ENCODE measurements at places on chromosomes 4 and X.

DNA sequence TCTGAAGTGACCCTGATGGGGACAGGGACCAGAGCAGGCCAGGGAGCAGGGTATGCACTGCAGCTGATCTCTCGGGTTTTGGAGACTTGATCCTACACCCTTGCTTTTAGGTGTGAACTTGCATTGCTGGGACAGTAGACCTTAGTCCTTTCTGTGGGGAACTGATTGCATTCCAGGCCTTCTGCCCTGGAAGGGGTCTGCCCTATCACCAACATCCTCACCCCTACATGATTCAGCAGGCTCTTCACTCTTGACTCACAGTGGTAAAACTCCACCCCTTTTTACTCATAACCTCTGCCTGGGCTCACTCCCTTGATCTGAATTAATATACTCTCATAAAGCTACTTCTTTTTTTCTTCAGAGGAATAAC, 6.6 kb upstream of the DDX60L start:
- no peak for DNase-seq

GRCh38 chrX:24117258-24117657, 32.3 kb upstream of the ZFX start:
- no peak for DNase-seq

DNA sequence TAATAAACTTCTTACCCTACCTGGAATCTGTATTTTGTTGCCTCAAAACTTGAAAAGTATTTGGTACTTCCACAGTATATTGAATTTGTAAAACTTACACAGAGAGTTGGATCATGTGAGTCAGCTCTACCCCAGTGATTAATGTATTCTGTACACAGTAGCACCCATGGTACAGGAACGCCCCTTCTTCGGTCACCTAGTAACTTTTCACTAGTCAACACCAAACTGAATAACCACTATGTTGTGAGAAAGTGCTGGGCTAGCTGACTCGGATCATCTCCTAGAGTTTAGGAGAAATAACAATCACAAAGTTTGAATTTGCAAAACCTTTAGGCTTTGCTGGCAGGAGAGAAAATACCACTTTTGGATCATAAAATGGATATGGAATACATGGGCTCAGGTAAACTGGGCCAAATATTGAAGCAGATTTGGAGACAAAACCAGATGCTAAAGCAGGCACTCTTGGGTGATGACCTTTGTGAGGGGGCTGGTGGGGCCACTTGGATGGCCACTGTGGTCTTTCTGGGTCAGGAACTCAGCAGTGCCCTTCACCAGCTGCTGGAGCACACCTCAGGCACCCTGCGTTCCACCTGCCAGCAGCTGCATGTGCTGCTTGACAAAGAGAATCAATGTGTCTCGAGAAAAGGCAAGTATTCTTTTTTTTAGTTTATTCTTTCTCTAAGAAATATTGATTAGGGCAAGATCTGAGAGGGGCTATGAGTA, at the start of gene DTHD1:
Gene DTHD1 (plus strand): TSS at position 233 of the 723 bp plus-strand sequence. CDS start 143 bp downstream, at position 376.
- DNase-seq = peak; percentile 67

- no peak for DNase-seq
These were observed 15.7 kb downstream of the HAUS3 start for GRCh38 chr4:2226261-2226660.

DNA sequence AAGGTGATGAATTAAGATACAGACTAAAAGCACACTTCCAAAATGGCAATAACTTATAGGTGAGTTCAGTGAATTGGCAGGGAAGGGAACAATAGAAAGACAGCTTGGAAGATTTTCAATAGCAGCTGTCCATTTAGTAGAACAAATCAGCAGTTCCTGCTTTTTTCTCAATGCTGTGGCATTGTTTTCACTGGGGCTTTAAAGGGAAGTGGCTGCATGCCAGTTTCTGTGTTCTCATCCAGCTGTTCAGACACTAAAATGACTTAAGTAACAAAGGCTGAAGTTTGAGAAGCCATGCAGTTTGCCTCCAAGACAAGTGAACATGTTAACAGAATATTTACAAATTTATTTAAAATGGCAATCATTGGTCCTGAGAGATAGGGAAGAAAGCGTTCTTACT, 291.9 kb downstream of the FAM47A start:
- no peak for DNase-seq

GRCh38 chr4:144399927-144400326, 246.0 kb upstream of the HHIP start:
- DNase-seq = no peak

DNA sequence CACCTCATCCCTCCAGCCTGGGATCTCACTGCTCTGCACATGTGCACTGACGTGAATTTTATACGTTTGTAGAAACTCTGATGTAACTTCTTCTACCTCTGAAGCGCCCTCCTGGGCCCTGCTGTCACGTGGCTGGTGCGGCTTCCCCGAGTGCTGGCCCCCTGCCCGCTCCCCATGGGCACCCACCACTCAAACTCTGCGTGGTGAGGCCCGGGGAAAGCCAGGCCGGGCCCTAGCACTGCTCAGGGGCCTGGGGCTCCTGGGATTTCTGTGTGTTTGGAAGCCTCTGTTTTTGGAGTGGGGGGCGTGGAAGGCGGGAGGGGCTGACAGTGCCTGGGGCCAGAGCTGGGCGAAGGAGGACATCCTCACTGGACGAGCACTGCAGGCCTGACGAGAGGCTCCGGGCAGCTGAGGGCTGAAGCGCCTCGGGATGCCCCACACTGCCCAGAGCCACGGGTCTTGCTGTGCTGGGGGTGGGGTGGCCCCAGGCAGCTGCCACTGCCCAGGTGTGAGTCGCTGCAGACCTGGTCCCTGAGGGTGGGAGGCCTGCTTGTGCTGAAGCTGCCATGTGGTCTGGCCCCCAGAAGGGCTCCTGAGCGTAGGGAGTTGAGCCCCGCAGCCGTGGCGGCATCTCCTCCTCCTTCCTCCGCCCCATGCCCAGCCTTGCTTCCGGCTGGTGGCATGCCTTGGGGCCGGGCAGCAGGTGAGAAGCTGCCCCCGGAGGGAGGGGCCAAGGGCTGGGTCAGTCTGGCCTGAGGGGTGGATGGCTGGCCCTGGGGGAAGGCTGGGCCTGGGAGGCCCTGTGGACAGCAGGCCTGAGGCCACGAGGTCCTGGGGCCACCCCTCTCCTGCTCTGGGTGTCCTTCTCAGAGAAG, 7.7 kb downstream of the NAT8L start:
- no peak for DNase-seq

DNA sequence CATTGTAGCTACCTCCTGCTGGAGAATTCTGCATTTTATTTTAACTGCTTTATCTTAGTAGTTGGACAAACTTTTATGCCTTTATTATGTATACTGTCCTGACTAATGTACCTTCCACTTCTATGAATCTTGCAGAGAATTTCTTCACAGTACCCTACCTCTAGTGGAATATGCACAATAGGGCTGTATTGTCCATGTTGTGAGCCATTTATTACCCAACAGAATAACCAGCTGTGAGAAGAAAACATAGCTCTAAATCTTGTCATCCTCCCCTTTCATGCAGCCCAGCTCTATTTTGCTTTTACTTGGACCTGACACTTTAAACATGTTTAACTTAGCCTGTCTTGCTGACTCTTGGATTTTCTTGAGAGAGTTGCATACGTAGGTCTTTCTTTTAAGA, 56.2 kb downstream of the MCUB start:
- no peak for DNase-seq

- DNase-seq = no peak
These were observed 34.4 kb downstream of the AFAP1 start for GRCh38 chr4:7904952-7905915.

DNA sequence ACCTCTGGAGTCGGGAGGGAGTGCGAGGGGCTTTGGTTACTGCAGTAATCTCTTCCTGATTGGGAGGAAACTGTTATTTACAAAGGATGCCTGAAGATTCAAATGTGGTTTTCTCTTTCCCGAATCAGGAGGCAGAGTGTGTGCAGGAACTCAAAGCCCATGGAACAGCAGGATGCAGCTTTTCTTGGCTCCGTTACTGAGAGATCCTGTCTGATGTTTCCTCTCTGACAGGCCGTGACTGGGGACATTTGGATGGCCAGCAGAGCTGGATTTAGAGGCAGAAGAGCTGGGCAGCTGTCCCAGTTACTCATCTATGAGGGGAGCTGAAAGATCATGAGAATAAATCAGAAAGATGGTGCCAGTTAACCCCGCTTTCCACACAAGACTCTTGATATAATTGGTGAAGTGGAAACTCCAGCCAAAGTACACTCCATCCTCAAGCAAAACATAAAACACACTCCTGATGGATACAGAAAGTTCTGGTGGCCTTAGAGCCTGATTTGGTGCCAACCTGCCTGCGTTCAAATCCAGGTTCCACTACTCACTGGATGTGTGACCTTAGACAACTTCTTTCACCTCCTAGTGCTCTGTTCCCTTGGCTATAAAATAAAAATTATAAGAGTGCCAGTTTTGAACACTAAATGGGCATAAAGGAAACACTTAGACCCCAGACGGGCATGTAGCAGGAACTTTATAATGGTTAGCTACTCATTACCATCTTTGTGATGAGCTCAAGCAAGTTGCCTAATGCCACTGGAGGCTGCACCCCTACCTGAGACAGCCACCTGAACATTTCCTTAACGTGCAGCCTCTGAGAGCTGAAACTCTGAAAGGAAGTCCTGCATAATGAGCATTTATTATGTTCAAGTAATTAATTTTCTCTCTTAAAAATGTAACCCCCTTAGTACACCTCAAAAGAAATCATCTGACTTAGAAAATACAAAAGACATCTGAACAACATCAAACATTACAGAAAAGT, 349.0 kb upstream of the GATB start:
- DNase-seq = no peak

DNA sequence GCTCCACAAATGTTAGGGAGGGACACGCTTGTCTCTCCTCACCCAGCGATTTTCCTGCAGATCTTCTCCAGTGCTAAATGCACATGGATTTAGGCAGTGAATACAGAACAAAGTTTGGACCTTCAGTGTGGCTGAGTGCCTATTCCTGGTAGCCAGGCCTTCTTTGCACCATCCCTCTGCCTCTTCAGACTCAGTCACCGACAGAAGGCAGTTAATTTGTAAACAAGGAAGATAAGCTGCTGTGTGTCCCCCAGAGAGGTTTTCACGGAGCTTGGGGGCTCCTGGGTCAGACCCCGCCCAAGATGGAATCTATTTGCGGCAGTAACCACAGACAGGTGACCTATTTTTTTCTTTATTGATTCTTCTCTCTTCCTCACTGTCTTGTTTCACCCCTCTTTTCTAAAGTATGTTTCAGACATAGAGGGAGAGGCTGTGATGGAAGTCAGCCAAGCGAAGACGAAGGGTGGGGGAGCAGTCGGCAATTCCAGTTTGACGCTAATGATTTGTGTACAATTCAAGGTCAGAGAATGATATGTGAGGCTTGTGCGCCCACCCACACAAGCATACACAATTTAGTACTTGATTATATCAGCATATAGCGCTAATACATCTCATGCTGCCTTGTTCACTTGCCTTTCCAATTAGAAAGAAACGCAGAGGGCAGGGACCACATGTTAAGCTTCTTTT, 200.8 kb downstream of the MGST2 start:
- no peak for DNase-seq

GRCh38 chr4:176262243-176262642, 6.8 kb downstream of the ASB5 start:
- no peak for DNase-seq

- no peak for DNase-seq
These were observed 59.3 kb downstream of the WDFY3 start for GRCh38 chr4:84907145-84907544.

DNA sequence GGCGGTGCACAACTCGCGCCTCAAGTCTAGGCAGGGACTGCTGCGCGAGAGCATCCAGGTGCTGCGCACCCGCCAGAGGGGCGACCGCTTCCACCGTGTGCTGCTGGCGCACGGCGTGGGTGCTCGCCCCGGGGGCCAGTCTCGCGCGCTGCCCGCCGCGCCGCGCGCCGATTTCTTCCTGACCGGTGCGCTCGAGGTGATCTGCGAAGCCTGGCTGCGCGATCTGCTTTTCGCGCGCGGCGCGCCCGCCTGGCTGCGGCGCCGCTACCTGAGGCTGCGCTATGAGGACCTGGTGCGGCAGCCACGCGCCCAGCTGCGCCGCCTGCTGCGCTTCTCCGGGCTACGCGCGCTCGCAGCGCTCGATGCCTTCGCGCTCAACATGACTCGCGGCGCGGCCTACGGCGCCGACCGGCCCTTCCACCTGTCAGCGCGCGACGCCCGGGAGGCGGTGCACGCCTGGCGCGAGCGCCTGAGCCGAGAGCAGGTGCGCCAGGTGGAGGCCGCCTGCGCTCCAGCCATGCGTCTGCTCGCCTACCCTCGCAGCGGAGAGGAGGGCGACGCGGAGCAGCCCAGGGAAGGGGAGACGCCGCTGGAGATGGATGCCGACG, 1.3 kb downstream of the CHST7 start:
- peak; percentile 39 for DNase-seq

- DNase-seq = no peak
These were observed 41.0 kb downstream of the FGFBP1 start for GRCh38 chr4:15897577-15897976.

DNA sequence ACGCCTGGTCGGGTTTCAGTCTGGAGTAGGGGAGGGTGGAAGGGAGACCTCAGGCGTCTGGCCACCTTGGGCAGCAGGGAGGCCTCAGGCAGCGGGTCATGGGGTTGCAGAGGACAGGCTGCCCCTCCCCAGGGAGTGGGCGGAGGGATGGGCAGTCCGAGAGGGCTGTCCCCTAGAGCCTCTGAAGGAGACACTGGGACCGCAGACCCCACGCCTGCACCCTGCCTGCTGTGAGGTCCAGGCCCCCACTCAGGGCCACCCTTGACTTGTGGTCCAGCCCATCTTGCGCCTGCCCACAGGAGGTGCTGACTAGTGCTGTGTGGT, 16.5 kb downstream of the FGFRL1 start:
- DNase-seq = no peak

DNA sequence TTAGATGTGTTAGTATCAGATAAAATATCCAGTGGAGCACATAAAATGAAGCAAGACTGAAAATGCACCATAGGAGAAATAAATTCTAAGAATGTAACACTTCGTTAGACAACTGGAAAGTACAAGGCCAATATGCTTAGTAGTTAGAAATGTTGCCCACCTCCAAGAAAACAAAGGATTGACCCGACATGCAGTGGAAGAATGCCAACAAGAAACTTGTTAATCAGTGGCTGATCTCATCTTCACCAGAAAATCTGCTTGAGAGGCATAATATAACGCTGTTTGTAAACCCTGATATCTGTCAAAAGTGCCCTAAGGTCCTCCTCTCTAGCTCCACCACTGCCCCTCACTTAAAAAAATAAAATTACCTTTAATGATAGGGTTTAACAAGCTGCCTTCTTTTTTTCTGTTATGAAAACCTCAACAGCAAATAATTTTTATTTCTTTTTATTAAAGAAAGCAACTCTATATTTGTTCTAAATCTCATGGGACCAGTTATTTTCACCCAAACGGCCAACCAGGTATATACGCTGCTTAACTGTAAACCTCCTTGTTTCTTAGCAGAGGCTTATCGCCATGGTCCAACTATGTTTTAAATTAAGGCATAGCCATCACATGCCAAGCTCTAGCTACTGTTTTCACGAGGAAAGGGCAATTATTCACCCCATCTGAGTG, 1.8 kb downstream of the RASGEF1B start:
- DNase-seq = no peak

DNA sequence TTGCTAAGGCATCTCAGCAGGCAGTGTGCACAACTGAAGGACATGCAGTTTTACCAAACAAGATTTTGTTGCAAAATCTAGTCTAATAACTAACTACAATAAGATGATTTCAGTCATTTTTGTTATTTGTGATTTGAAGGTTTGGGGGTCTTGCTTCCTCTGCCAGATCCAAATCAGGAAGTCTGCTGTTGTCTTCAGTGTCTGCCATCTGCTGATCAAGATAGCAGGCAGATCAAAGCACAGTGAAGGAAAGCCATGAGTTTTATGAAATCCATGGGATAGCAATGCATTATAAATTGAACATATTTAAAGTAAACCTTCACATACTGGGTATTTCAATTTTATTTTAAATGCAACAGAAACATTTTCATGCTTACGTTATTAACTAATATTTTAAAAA, 169.1 kb upstream of the ETNPPL start:
- no peak for DNase-seq

All from CD4-positive, alpha-beta T cell treated with Interleukin-10 for 1 hour (primary cell).